ENCODE measurements at places on chromosomes 6 and 20. TPM values are rescaled to one million over a fixed set of nuclear protein-coding genes. Genes with fewer than 3 reads are reported as not detected.

Gene APCDD1L
- polyA plus RNA-seq: not detected

Gene ZSCAN9
- polyA plus RNA-seq: 12.5 TPM

Gene C6orf58
- not detected for polyA plus RNA-seq

Gene CLPSL2
- polyA plus RNA-seq: not detected

Gene PCMTD2
- polyA plus RNA-seq: 66.0 TPM

Gene BACH2
- 2.6 TPM for polyA plus RNA-seq

Gene CRYBG1
- polyA plus RNA-seq: 1.5 TPM

Gene FLOT1
- polyA plus RNA-seq: 124 TPM

Gene CYP24A1
- polyA plus RNA-seq: not detected

Gene RSPO3
- polyA plus RNA-seq: 0.40 TPM

Gene DLK2
- polyA plus RNA-seq: 0.33 TPM

Gene ABHD16B
- 0.57 TPM for polyA plus RNA-seq

Gene CD109
- polyA plus RNA-seq: 5.8 TPM
